Activated CD4-positive, alpha-beta T cell treated with anti-CD3 and anti-CD28 coated beads for 36 hours (primary cell): ENCODE measurements at places on chromosomes 2 and 18. TPM values are rescaled to one million over a fixed set of nuclear protein-coding genes. Genes with fewer than 3 reads are reported as not detected.

Gene HOXD8
- not detected for total RNA-seq

- no peak for DNase-seq
These were observed 206.6 kb downstream of the ZNF385B start for GRCh38 chr2:179654806-179655205.

DNA sequence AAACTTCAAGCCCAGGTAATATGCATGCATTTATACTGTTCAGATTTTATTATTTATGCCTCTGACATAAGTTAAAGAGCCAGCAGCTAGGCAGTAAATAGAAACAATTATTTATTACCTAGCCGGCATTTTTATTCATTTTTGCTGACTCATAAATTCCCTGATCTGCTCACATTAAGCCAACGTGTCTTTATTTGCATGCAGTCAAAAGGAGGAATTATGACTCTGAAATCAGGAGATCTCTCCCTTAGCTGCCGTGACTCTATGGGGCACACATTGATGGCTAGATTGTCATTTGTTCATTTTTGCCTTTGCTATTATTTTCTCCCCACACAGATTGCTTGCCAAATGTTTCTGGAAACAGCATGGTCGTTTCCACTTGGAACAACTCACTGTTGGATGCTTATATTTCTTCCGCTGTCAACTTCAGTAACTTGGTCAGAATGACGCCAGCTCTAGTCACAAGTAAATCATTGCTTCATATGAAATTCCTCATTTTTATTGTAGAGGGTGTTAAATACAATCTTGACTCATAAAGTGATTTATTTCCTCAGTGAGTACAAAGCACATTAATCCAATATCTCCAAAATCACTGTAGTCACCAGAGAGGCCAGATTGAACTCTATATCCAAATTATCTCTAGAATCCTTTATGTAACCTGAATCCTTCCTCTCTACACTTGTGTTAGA is 15.9 kb upstream of the ZBTB14 start:
- DNase-seq: no peak

- DNase-seq: no peak
These were observed 482.0 kb upstream of the CHST9 start for GRCh38 chr18:27667064-27667463.

DNA sequence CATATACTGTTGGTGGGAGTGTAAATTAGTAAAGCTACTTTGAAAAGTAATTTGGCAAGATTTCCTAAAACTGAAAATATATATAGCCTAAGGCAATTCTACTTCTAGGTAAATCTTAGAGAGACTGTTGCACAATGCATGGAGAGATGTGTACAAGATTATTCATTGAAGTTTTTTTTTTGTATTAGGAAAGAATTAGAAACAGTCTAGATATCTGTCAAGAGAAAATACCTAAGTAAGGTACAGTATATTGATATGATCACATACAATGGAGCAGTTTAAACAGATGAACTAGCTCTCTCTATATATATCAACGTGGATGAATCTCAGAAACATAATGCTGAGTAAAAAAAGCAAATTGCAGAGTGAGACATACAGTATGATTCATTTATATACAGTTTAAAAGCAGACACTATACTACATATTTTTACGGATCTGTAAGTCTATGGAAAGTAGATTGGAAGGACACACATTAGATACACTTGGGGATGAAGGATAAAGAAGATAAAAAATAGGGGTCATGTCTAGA is 59.3 kb upstream of the ACVR1 start:
- no peak for DNase-seq
